ENCODE measurements at places on chromosomes 13 and 19.

DNA sequence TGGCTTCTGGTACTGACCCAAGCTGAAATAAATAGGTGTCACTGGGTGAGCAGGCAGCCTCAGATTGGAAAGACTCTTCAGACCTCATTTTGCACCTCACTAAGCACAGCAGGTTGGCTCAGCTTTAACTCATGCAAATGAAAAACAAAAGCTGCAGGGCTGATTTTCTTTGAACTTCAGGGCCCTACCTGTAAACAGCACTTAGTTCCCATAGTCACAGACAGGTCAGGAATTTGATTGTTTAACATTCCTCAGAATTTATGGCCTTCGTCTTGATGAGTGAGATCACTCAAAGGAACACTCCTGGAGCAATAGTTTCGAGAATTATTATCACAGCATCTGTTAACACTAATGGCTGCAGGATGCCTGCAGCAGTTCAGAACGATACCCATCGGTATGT is 718.5 kb downstream of the EFNB2 start:
- DNase-seq, result no peak

- DNase-seq, result no peak
These were observed 1.6 kb downstream of the MISP3 start for GRCh38 chr19:14073925-14074838.

GRCh38 chr19:48997972-48998371 is 4.3 kb downstream of the RUVBL2 start:
- peak; percentile 70 for DNase-seq

- no peak for DNase-seq
These were observed 20.0 kb downstream of the MAN2B1 start for GRCh38 chr19:12646551-12646950.

DNA sequence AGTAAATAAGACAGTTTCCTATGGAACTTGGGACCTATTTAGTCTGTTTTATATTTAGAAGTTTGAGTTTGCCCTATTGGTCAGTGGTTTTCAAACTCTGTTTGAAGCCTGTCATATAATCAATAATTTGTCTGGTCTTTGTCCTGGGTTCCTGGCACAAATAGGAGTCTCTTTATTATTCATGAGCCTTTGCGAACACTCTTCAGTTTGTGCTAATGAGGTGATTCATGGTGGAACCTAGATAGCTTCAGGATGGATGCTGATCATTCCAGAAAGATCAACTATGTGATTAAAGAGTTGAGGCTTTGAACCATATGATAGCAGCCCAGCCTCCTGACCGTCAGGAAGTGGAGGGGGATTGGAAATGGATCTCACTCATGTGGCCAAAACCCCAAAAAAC is 10.0 kb upstream of the VWA8 start:
- peak; percentile 41 for DNase-seq

- DNase-seq, result no peak
These were observed 14.2 kb upstream of the PGLS start for GRCh38 chr19:17497149-17497798.

GRCh38 chr19:33458171-33458633 is 63.4 kb downstream of the PEPD start:
- DNase-seq, result no peak

DNA sequence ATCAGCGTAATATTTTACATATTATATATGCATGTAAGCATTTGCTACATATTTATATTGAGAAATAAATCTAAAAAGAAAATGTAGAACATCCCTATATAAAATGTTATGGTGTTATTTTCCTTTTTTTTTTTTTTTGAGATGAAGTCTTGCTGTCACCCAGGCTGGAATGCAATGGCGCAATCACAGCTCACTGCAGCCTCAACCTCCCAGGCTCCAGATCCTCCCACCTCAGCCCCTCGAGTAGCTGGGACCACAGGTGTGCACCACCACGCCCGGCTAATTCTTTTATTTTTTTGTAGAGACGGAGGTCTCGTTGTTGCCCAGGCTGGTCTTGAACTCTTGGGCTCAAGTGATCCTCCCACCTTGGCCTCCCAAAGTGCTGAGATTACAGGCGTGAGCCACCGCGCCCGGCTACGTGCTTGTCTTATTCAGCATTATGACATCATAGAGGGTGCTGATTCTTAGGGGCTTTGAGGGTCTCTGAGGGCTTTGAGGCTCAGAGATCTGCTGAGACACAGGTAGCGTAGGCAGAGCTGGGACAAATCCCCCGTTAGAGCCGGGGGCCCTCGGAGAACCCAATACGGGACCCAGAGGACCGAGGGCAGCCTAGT is 101.9 kb downstream of the GADD45B start:
- no peak for DNase-seq

DNA sequence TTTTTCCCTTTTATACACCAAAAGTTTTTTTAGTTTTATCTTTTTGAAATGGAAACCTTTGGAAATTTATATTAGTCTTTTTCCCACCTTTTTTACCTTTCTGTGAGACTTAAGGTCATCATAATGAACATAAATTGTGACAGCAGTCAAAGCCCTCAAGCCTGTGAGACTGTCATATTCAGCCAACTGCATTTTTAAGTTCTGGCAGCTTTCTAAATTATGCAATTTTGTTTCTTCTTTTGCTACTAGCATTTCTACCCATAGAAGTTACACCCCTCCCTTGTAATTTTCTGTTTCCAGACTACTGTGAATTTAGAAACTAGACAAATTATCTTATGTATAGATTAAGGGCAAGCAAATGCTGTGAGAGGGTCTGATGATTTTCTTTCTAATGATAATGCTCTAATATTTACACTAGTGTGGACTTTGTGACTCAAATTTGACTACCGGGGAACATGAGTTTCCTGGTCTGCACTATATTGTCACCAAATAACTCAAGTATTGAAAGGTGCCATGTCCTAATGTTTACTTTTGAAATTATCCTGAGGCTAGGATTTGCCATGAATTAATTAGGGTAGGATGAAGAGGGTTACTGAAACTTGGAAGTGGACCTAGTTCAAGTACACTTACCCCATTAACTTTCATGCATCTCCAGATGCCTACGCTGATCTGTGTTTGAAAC is 43.7 kb downstream of the FRY start:
- DNase-seq, result no peak

- peak; percentile 81 for DNase-seq
These were observed 441 bp upstream of the ZNF559 start for GRCh38 chr19:9323557-9323918.

GRCh38 chr13:92187378-92187989 is 789.1 kb downstream of the GPC5 start:
- peak; percentile 44 for DNase-seq

- no peak for DNase-seq
These were observed 382 bp downstream of the ZNF77 start for GRCh38 chr19:2944403-2944774.

DNA sequence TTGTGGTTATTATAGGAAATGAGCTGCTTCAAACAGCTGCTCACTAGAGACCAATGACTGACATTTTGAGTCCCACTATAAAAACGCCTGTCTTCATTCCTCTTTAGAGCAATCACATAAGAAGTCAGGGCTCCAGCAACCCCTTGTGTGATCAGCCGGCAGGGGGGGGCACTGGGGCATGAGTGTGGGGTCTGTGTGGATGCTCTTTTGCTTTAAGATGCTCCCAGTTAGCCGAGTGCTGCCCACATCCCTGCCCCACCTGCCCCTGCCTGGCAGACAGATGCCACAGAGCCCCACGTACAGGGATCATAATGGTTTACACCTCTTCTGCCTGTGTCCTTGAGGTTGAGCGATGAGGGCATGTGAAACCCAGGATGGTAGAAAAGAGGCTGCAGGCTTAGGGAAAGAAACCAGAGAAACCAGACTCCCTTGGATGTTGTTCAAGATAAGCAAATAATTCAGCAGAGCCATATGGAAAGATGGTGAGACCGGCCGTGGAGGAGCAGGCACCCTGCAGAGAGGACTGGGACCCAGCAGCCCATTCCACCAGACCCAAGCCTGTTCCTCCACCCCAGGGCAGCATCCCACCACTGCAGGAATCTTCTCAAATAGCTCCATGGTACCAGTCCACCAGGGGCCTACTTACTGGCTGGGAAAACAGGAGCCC is 55.4 kb downstream of the CHST8 start:
- no peak for DNase-seq

DNA sequence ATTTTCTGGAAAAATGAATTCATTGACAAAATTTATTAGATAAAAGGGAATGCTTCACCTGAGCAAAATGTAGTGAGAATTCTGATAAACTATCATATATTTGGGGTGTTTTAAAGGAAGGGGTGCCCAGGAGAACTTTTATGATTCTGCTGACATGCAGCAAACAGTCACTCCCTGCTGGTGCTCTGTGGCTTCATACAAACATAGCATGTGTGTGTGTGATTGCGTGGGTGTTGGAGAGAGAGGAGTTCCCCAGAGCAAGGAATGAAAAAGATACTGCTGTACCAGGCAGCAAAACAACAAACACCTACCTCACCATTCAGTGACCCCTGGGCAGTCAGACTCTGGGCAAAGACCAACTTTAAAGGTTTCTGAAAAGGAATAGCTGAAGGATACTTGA is 546.7 kb downstream of the RFC3 start:
- DNase-seq, result peak; percentile 84

GRCh38 chr13:42836930-42837690 is 55.7 kb downstream of the FAM216B start:
- DNase-seq, result peak; percentile 53

GRCh38 chr13:79791471-79792042 is 310.6 kb downstream of the NDFIP2 start:
- DNase-seq, result no peak

- no peak for DNase-seq
These were observed 589.8 kb downstream of the LMO7 start for GRCh38 chr13:76225815-76226489.

GRCh38 chr19:18814063-18814462 is 17.7 kb upstream of the UPF1 start:
- DNase-seq, result no peak

GRCh38 chr19:7665076-7665475 is 3.8 kb upstream of the RETN start:
- DNase-seq, result no peak

DNA sequence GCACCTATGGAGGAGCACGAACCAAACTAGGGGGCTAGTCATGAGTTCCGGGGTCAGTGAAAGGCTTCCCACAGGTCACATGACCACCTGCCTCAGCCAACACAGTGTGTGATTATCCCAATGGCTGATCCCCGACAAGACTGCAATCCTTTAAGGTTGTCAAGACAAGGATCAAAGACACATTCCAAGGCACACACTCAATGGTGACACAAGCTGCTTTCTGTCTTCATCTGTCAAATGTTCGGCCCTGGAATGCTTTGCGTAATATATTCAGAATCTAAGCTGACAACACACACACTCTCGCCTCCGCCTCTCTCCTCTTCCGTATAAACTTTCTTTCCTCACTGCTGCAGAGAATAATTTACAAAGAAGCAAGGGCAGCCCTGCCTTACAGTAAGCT is 11.7 kb downstream of the RANBP3 start:
- DNase-seq, result peak; percentile 91

DNA sequence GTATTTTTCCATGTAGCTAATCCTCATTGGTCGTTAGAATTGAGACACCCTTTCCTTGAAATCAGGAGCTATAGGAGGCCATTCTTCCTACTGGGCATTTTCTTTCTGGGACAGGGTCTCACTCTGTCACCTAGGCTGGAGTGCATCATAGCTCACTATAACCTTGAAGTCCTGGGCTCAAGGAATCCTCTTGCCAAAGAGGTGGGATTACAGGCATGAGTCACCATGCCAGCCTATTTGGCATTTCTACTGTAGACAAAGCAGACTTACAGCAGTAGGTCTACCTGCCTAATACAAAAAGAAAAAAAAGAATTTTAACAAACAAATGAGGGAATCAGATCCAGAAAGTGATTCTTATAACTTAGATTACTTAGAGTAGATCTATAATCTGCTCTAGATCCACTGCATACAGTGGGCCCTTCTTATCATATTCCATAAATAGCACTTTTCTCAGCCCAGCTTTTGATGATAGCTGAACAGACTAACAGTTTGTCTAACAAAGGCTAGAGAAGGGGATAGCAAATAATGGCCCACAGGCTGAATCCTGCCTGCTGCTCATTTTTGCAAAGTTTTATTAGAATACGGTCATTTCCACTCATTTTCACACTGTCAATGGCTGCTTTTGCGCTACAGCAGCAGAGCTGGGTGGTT is 36.7 kb upstream of the USPL1 start:
- peak; percentile 66 for DNase-seq
